Osteoblast (primary cell): ENCODE measurements at places on chromosomes 3 and 15.

- no peak for DNase-seq
These were observed 24.0 kb upstream of the CHCHD6 start for GRCh38 chr3:126679831-126680666.

GRCh38 chr3:63556401-63556800 is 96.1 kb upstream of the SNTN start:
- no peak for DNase-seq

GRCh38 chr3:77169823-77170222 is 129.9 kb downstream of the ROBO2 start:
- no peak for DNase-seq

- no peak for DNase-seq
These were observed 60.2 kb downstream of the MAP3K13 start for GRCh38 chr3:185423178-185423577.

DNA sequence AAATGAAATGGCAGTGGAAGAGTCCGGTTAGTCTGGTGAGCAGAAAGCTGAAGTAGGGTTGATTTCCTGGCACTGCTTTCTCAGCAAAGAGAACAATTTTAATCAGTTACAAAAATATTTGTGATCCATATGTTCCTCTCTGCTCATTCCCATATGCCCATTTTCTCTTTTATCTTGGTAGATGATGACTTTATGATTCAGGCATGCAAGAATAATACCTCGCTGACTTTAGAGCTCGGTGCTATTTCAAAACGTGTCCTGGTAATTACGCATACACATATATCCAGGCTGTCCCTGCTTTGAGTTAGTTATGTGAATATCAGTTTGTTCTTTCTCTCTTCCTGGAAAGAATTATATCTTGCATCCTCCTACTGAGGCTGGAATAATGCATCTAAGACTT is 38.5 kb downstream of the ARPP21 start:
- DNase-seq: no peak

DNA sequence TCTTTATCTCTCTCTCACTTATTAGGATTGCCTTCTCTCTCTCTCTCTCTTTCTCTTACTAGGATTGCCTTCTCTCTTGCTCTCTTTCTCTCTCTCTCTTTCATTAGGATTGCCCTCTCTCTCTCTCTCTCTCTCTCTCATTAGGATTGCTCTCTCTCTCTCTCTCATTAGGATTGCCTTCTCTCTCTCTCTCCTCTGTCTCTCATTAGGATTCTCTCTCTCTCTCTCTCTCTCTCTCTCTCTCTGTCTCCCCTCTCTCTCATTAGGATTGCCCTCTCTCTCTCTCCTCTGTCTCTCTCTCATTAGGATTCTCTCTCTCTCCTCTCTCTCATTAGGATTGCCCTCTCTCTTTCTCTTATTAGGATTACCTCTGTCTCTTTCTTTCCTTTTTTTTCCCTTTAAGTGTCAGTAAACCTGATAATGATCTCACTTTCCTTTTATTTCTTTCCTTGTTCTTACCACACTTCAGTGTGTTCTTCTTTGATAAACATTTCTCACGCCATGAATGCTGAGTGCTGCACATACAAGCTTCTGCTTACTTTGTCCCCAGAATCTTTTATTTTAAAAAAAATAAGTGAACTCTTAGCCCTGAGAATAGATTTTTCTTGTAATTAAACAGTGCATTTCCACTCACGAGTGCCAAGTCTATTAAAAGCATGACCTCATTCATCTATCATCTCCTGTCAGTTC is 243.4 kb upstream of the TBC1D5 start:
- DNase-seq: no peak

GRCh38 chr15:73678498-73678897 is 5.7 kb upstream of the CD276 start:
- peak; percentile 26 for DNase-seq

DNA sequence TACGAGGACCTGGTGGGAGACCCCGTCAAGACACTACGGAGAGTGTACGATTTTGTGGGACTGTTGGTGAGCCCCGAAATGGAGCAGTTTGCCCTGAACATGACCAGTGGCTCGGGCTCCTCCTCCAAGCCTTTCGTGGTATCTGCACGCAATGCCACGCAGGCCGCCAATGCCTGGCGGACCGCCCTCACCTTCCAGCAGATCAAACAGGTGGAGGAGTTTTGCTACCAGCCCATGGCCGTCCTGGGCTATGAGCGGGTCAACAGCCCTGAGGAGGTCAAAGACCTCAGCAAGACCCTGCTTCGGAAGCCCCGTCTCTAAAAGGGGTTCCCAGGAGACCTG is 2.5 kb downstream of the CHST2 start:
- no peak for DNase-seq

- no peak for DNase-seq
These were observed 11.1 kb upstream of the MBNL1 start for GRCh38 chr3:152257563-152258035.

- DNase-seq: no peak
These were observed 148.0 kb upstream of the TPM1 start for GRCh38 chr15:62894322-62895085.

GRCh38 chr3:178519701-178520100 is 16.5 kb upstream of the KCNMB2 start:
- no peak for DNase-seq

DNA sequence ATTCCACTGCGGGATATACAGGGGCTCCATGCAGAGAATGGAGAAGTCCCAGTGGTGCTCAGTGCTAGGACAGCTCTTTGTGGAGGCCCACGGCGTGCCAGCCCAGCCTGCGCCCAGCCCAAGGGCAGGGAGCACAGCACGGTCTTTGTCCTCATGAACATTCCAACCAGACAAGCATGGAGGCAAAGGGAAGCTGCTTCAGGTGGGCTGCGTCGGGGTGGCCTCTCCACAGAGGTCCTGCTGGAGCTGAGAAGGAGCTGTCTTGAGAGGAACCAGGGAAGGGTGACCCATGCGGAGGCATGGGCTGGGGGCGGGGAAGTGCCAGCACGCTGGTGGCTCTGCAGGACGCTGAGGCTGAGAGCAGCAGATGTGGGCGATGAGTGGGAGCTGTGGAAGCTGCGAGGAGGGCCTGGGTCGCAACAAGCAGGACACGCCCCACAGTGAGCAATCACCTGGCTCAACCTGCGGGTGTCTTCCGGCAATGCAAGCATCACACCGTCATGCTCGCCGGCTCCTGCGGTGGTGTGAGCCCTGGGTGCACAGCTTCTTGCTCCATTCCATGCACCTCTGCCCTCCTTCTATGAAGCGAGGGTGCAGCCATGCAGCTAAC is 14.0 kb upstream of the KLF15 start:
- no peak for DNase-seq

DNA sequence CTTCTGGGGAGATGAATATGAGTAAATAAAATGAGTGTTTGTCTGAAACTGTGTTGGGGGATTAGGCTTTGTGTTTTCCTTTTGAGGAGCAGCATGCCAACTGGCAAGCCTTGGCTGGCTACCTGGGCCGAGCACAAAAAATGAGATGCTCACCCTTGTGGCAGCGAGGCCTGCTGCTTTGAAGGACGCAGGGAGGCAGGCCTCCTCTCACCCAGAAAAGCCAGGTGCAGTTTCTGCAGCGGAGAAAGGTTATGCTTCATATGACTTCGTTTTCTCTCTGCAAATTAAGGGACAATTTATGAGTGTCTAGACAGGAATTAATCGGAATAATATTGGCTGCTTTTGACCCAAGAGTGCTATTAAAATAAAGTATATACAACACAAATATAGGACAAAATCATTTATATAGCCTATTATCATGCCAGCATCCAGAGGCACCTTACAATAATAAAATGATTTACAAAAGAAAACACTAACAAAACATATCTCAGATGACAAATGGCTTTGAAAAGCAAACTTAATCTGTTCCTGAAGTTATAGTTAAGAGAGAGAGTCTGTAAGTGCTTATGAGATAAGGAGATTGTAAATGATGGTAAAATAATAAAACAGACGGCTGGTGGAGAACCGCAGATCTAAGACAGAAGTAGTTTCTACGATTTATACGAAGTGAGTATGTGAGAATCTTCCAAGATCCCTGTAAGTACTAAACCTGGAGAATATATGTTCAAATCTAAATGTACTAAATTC is 682.8 kb upstream of the NR2F2 start:
- DNase-seq: no peak

DNA sequence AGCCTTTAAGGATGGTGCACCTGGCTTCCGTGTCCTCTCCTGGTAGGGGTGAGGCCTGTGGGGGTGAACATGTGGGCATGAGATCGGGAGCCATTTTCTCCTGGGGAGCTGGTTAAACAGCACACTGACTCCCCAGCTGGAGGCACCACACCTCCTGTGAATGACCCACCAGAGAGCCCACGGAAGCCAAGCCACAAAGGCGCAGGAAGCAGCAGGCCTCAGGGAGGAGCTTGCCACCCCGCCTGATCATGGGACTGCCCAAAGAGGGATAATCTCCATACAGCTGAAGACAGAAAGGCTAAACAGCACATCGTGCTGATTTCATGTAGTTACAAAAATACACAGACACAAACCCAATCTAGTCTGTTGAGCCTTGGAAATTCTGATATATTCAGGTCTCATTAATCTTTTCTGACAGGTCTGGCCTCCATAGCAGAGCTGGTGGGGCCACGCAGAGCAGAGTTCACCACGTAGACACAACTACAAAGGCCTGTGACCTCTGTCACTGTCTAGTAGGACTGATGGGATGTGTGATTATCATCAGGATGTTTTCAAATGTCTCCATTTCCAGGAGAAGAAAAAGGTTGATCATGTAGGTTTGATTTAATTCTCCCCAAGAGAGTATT is 75.2 kb downstream of the DUT start:
- peak; percentile 57 for DNase-seq

DNA sequence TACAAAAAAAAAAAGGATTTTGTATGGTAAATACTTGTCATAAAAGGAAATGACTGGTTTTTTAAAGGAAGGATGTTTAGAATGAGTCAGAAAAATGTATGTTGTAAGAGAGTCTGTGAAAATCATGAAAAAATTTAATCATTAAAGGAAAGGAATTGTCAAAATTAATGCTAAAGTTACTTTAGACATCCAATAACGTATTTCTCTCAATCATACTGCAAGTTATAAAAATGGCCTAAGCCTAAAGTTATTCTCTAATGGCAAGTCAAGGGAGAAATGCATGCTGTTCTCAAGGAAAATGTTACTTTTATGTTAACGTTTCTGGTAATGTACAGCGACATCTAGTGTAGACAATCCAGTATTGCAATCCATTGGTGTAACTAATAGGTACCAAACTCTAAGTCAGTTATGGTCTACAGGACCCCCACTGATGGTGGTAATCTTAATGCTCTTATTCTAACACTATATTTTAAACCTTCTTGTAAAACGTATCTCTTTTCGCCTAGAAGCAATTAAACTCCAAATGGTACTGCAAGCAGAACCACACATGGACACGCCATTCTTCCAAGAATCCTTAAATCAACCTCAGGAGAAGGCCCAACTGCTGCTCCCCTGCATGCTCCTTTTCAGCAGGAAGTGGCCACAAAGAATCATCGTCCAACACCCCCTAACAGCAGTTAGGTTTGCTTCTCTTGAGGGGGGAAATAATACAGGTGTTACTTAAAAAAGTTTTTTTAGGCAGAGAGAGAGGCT is 35.2 kb downstream of the NCEH1 start:
- no peak for DNase-seq

- DNase-seq: no peak
These were observed 29.9 kb upstream of the GOLGA8B start for GRCh38 chr15:34613301-34613700.

DNA sequence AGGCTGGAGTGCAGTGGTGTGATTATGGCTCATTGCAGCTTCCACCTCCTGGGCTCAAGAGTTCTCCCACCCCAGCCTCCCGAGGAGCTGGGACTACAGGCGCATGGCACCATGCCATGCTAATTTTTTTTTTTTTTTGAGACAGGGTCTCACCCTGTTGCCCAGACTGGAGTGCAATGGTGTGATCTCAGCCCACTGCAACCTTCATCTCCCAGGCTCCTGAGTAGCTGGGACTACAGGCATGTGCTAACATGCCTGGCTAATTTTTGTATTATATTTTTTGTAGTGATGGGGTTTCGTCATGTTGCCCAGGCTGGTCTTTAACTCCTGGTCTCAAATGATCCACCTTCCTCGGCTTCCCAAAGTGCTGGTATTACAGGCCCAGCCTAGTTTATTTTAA is 4.0 kb downstream of the TEX9 start:
- DNase-seq: no peak

DNA sequence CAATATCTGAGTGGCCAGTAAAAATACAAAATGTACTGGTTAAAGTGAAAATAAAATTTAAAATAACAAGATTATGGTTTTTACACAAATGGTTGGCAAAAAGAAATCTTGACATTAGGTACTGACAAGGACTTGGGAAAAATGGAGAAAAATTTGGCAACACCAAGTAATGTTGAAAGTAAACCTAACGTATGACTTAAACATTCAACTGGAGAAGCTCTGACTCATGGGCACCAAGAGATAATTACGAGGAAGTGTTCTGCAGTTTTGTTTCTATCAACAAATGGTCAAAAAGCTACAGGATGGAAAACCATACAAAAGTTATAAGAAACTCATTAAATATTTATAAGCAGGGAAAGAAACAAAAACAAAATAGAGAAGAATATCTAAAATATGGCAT is 177.7 kb downstream of the ZNF385D start:
- no peak for DNase-seq

- DNase-seq: peak; percentile 81
These were observed 156.2 kb downstream of the FGF12 start for GRCh38 chr3:192570821-192571791.

GRCh38 chr15:51775967-51776816 is 24.8 kb downstream of the TMOD2 start:
- peak; percentile 43 for DNase-seq

DNA sequence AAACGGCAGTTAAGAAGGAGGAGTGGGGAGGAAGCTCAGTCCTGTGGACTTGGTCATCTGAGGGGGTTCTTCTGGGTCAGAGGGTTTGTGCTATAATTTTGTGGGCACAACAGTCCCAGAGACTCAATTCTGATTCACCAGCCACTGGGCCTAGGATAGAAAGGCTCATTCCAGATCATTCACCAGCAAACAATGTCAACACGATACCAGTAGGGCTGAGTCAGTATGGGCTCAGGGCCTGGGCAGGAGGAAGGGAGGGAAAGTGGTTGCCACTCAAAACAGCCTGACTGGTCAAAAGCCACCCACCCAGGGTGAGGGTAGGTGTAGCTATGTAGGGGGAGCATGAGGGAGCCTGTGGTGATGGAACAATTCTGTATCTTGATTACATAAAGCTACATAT is 86.9 kb upstream of the MEX3B start:
- peak; percentile 63 for DNase-seq
